DMS79 treated with DMSO at 0.1 percent for 48 hours (cell line): ENCODE measurements at places on chromosomes 7 and 10.

- no peak for DNase-seq
Observed at GRCh38 chr10:60420991-60421894, 31.6 kb upstream of the ANK3 start.

DNA sequence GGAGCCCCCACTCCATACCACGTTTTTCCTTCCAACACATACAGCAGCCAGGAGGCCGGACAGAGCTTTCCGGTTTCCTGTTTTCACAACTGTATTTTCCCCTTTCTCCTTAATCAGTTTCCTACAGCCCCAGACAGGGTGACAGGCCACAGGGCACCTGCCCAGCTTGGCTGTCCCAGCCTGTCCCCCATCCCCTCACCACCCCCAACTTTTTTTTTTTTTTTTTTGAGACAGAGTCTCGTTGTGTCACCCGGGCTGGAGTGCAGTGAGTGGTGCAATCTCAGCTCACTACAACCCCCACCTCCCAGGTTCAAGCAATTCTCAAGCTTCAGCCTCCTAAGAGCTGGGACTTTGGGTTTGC, 10.3 kb upstream of the HSPB1 start:
- no peak for DNase-seq

DNA sequence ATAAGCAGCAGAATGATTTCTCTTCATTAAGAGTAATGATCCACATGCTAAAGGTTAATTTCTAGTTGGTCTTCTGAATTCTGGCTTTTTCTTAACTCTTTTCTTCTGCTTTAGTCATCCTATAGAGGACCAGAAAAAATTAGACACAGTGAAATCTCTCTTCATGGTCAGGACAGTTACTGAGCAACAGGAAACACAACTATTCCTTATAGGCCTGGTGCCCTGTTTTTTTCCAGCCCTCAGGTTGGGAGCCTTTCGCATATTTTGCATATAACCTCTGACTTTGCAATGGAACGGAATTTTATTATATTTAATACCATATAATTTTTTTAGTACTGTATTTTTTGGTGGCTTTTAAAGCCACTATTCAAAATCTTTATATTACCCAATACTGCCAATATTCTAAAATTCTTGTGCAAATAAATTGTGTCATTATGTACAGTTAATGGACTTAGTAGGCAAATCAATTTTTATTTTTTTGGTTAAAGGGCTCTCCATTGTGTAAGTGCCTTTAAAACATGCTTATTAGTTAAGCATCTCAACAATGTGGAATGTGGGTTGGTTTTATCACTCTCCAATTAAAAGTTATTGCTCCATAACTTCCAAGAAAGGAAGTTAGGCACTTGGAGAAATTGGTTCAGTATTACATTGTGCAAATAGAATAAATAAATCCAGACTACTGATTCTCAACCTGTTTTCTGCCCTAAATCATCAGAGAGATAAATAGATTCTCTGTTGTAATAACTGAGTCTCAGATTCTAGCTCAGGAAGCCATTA, 22.5 kb downstream of the ARL4A start:
- no peak for DNase-seq

DNA sequence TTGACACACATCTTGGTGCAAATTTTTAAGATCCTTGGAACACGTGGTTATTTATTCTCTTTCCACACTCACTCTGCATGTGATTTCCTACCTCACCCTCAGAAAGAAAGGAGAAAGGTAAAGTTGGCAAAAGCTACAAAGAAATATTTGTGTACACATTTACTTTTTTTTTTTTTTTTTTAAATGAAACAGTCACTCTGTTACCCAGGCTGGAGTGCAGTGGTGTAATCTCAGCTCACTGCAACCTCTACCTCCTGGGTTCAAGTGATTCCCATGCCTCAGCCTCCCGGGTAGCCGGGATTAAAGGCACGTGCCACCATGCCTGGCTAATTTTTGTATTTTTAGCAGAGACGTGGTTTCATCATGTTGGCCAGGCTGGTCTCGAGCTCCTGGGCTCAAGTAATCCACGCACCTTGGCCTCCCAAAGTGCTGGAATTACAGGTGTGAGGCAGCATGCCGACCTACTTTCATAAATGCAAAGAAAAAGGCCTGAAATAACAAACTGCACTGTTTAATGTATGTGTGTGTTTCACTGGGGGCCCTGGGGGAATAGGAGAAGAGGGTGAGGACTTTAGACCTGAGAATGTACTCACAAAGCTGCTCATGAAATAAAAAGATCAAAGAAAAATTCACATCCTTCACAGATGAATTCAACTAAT, 71.6 kb upstream of the GRID1 start:
- no peak for DNase-seq
